Effector memory CD4-positive, alpha-beta T cell (primary cell): ENCODE measurements at places on chromosomes 3 and 15.

- peaks cover 34% of the 10 kb centered on the region for H3K4me1 ChIP-seq
- H3K27ac ChIP-seq: no peak overlapping the region
- no peaks in the 10 kb centered on the region for H3K36me3 ChIP-seq
- no peaks in the 10 kb centered on the region for H3K27me3 ChIP-seq
- H3K4me3 ChIP-seq: no peak overlapping the region
Observed at GRCh38 chr15:99429681-99430081, 136.1 kb upstream of the MEF2A start.

DNA sequence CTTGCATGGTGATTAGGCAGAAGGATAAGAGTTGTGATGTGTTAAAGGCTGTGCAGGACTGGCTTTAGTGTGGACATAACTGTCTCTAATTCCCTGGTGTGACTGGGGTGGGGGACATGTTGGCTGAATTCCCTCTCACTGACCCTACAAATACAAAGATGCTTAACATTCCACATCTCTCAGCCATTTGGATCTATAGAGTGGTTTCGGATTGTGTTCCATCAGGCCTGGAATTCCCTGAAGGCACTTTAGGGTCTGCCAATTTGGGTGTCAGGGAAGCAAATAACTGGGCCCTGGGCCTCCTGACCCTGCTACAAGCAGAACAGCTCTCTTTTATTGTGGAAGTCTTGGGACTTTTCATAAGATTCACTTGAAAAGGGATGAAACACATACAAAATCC is 56.2 kb downstream of the ARHGEF26 start:
- DNase-seq: no peak
- H3K27me3 ChIP-seq: no peaks in the 10 kb centered on the region
- no peaks in the 10 kb centered on the region for H3K36me3 ChIP-seq
- H3K4me3 ChIP-seq: no peak overlapping the region
- no peak overlapping the region for H3K27ac ChIP-seq

- DNase-seq: no peak
- no peak overlapping the region for H3K27ac ChIP-seq
- no peaks in the 10 kb centered on the region for H3K4me1 ChIP-seq
- no peaks in the 10 kb centered on the region for H3K27me3 ChIP-seq
- H3K4me3 ChIP-seq: no peak overlapping the region
Observed at GRCh38 chr15:97196048-97197014, 764.2 kb upstream of the ARRDC4 start.

- peak overlapping the region; percentile 52 for H3K27ac ChIP-seq
- peaks cover 26% of the 10 kb centered on the region for H3K4me1 ChIP-seq
- no peak overlapping the region for H3K4me3 ChIP-seq
- no peak for DNase-seq
- no peaks in the 10 kb centered on the region for H3K27me3 ChIP-seq
- H3K36me3 ChIP-seq: no peaks in the 10 kb centered on the region
Observed at GRCh38 chr15:31387479-31388118, 61.0 kb downstream of the KLF13 start.

- no peaks in the 10 kb centered on the region for H3K4me1 ChIP-seq
- no peak overlapping the region for H3K27ac ChIP-seq
- H3K4me3 ChIP-seq: no peak overlapping the region
- no peaks in the 10 kb centered on the region for H3K27me3 ChIP-seq
- H3K36me3 ChIP-seq: no peaks in the 10 kb centered on the region
- DNase-seq: no peak
Observed at GRCh38 chr3:123284399-123285010, 82.8 kb downstream of the SEC22A start.

DNA sequence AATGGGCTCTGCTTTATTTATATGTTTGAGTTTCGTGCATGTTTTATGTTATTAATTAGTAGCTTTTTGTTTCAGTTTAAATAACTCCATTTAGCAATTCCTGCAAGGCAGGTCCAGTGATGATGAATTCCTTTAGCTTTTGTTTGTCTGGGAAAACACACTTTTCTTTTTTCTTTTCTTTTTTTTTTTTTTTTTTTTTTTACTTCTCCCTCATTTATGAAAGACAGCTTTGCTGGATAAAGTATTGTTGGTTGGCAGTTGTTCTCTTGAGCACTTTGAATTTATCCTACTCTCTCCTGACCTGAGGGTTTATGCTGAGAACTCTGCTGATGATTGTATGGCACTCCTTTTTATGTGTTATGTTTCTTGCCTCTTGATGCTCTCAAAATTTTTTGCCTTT is 35.7 kb downstream of the TMEM39A start:
- no peak overlapping the region for H3K27ac ChIP-seq
- H3K4me1 ChIP-seq: no peaks in the 10 kb centered on the region
- H3K27me3 ChIP-seq: no peaks in the 10 kb centered on the region
- H3K4me3 ChIP-seq: no peak overlapping the region
- DNase-seq: no peak

DNA sequence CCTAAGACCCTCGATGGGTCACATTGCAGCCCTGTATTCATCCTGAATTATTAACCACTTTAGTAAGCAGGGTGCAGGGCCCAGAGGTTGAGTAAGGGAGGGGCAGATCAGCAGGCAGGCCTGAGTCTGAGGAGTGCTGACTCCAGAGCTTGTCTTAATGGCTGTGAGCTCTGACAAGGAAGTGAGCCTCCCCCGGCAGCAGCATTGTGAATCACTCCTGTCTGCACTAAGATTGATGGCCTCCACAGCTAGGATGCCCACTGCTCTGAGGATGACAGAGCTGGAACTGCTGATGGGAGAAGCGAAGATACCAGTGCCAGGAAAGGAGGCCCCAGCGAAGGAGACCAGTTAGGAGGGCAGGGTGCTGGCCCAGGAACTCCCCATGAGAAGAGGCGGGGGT is 46.5 kb upstream of the CCDC174 start:
- no peak overlapping the region for H3K27ac ChIP-seq
- no peak for DNase-seq
- H3K4me1 ChIP-seq: no peaks in the 10 kb centered on the region
- H3K36me3 ChIP-seq: no peaks in the 10 kb centered on the region
- peaks cover 21% of the 10 kb centered on the region for H3K27me3 ChIP-seq
- H3K4me3 ChIP-seq: no peak overlapping the region

- H3K36me3 ChIP-seq: peaks cover 47% of the 10 kb centered on the region
- no peaks in the 10 kb centered on the region for H3K4me1 ChIP-seq
- DNase-seq: no peak
- H3K27ac ChIP-seq: no peak overlapping the region
Observed at GRCh38 chr3:124992041-124992440, 57.5 kb upstream of the MUC13 start.

DNA sequence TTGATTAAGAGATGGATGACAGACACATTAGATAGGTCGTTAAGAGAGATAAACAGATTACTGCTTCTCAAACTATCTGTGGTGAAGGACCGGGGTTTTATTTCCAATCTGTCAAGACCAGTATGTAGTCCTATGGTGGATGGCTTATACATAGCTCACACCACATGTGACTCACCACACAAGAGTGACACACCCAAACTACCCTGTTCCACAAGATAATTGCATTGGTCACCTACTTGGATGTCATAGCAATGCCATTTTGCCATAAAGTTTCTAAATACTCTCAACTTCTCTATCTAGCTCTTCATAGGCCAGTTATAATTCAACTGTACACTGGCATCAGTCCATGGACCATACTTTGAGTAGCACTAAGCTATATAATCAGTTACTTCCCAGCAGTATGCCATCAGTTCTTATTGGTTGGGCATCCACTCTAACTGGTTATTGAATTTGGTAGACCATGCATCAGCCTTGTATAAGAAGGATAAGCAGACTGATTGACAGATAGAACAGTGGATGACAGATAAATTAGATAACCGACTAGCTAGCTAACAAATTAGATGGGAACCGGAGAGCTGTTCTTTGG is 11.6 kb downstream of the WWTR1 start:
- no peak for DNase-seq
- no peaks in the 10 kb centered on the region for H3K36me3 ChIP-seq
- no peak overlapping the region for H3K4me3 ChIP-seq
- no peaks in the 10 kb centered on the region for H3K27me3 ChIP-seq

DNA sequence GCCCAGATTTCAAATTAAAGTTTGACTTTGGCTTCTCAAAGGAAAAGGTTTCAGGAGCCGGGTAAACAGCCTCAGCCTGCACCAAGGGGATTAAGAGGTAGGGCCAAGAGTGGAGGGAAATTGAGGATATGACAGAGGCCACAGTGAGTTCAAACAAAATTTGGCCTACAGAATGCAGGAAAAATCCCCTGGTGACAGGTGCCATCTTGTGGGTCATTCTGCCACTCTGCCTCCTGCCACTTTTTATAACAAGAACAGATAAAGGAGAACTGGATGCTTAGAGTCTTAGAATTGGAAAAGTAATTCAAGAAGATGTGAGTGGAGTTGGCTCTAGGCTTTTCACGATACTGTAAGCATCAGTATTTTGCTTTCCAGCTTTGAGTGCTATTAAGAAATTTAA is 253.2 kb downstream of the NR2F2 start:
- no peaks in the 10 kb centered on the region for H3K4me1 ChIP-seq
- no peak overlapping the region for H3K4me3 ChIP-seq
- DNase-seq: no peak
- no peak overlapping the region for H3K27ac ChIP-seq
- H3K36me3 ChIP-seq: no peaks in the 10 kb centered on the region
- H3K27me3 ChIP-seq: no peaks in the 10 kb centered on the region

DNA sequence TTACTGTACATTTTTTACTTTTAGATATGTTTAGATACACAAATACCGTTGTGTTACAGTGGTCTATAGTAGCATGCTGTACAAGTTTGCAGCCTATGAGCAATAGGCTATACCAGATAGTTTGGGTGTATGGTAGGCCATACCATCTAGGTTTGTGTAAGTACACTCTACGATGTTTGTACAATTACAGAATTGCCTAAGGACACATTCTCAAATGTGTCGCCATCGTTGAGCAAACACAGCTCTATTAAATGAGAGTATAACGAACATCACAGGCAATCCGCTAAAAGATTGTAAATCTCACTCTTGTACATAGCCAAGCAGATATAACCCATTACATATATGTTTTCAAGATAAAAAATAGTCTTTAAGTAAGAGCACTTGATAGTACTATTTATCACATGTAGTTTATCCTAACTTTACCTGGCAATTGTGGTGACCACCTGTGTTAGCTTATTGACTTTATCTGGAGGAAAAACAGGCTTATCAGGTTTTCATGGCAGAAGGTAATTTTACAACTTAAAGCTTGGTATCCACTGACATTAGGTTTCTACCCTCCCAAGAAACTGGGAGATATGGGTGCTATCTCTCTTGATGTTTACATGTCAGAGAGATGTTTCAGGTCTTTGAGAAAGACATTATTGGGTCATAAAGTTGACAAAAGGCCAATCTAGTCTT is 898.7 kb downstream of the NSUN3 start:
- no peaks in the 10 kb centered on the region for H3K27me3 ChIP-seq
- no peaks in the 10 kb centered on the region for H3K36me3 ChIP-seq
- no peak for DNase-seq
- no peak overlapping the region for H3K27ac ChIP-seq
- H3K4me1 ChIP-seq: no peaks in the 10 kb centered on the region

DNA sequence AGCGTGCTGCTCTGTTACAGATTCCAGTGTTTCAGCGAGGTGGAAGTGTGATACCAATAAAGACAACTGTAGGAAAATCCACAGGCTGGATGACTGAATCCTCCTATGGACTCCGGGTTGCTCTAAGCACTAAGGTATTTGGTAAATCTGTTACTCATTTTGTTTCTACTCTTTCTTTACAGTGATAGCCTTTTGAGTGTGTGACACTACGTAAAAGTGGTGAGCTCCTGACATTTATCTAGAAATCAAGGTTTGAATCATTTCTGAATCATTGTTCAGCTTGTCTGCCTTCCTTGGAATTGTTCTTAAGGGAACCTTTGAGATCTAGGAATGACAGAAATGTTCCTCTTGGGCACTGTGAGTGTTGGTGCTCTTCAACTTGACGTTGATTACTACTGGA is 11.2 kb upstream of the CAPN3 start:
- H3K27ac ChIP-seq: no peak overlapping the region
- DNase-seq: no peak
- H3K4me3 ChIP-seq: no peak overlapping the region
